ENCODE measurements at places on chromosomes 12 and 14.
A peak's percentile ranks its signal among the peaks of the same experiment; 100 is the strongest.

DNA sequence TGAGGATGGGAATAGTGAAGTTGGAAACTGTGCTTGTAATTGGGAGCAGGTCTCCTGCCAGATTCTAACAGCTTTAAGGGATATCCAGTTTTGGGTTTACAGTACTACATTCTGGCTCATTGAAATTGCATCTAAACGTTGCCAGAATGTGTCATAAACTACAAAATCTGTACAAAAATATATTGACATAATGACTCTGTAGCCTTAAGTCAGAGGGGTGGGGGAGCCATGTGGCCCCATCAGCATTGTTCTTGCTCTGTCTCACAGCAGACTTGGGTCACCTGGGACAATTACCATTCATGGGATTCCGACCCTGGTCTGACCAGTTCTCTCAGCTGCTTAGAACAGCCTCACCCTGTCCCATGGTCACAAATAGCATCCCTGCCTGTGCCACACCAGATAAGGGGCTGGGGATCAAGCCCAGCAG, 43.3 kb upstream of the MED13L start:
- no peak for DNase-seq

DNA sequence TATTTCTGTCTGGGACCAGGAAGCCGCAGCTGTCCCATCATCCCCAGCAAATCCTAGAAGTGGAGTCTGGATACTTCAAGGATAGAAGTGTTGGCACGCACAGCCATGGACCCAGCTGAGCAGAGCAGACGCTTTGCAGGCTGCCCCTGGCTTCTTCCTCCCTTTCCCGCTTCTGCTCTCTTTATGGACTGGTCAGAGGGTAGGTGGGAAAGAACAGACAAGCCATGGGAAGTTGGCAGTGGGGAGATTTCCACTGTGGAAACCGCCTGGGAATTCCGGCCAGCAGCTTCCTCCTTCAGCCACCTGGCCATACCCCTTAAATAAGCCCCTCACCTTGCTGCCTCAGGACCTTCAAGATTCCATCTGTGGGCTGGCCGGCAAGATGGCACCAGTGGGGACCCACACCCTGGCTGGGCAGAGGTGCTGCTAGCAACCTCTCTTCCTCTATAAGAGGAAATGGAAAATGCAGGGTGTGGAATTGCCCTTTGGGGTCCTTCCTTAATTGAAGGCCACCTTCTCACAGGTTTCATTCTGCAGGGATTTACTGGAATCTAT, 20.6 kb downstream of the OTUB2 start:
- DNase-seq = no peak

GRCh38 chr12:116136340-116136739, 141.2 kb downstream of the MED13L start:
- peak; percentile 76 for DNase-seq

DNA sequence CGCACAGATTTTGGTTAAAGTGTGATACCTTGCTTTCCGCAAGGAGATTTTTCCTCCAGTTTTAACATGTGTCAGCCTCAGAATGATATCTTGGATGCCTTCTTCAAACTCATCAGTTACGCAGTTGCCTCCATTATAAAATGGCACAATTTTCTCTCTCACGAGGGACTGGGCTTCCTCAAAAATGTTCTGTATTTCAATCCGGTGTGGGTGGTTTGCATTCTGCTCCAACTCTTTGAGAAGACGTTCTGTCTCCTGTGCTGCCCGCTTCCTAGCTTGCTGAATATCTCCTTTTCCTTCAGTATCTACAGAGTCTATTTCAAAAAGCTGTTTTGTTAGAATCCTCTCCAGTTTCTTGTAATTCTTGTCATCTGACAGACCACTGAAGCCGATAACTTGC, 1.8 kb downstream of the BAG5 start:
- no peak for DNase-seq

GRCh38 chr14:33686218-33686617, 264.7 kb downstream of the EGLN3 start:
- peak; percentile 73 for DNase-seq
